ENCODE measurements at places on chromosomes 2 and 18.

- no peak overlapping the region for H3K27ac ChIP-seq
- no peaks in the 10 kb centered on the region for H3K27me3 ChIP-seq
- no peak for DNase-seq
- H3K4me1 ChIP-seq, result no peaks in the 10 kb centered on the region
- no peak overlapping the region for H3K4me3 ChIP-seq
Measured at GRCh38 chr18:39360072-39360471, 1794.5 kb upstream of the CELF4 start.

DNA sequence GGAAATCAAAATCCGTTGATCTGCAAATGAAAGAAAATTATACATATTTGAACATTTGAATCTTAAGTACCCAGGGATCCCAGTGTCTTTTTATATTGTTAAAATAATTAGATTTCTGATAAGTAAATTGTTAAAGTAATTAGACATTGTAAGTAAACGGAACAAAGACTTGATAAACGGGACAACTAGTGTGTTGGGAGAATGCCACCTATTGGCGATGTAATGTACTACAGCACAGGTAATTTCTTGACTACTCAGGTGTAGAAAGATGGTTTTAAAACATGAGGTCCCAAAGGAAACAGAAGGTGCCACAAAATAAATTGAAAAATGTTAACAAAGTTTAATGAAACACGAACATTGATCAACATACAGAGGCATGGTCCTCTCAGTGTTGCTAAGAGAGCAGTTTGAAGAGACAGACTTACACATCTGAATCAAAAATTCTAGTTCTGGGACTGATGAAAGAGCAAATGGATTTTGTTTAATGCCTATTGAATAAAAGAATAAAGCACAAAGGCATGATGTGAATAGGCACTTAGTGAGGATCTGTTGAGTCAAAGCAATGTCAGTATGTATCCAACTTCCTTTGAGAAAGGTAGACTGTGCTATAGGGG is 103.4 kb upstream of the RASGRP3 start:
- H3K36me3 ChIP-seq, result no peaks in the 10 kb centered on the region
- no peaks in the 10 kb centered on the region for H3K27me3 ChIP-seq
- H3K27ac ChIP-seq, result no peak overlapping the region

GRCh38 chr2:167196461-167197252 is 308.4 kb downstream of the XIRP2 start:
- H3K4me1 ChIP-seq, result no peaks in the 10 kb centered on the region
- H3K36me3 ChIP-seq, result no peaks in the 10 kb centered on the region
- H3K4me3 ChIP-seq, result no peak overlapping the region
- H3K27ac ChIP-seq, result no peak overlapping the region

GRCh38 chr18:42196651-42197050 is 241.6 kb downstream of the PIK3C3 start:
- H3K4me1 ChIP-seq, result no peaks in the 10 kb centered on the region
- H3K27me3 ChIP-seq, result no peaks in the 10 kb centered on the region
- DNase-seq, result no peak
- no peak overlapping the region for H3K27ac ChIP-seq

- no peaks in the 10 kb centered on the region for H3K4me1 ChIP-seq
- H3K4me3 ChIP-seq, result no peak overlapping the region
- no peak overlapping the region for H3K27ac ChIP-seq
- no peaks in the 10 kb centered on the region for H3K27me3 ChIP-seq
- H3K36me3 ChIP-seq, result no peaks in the 10 kb centered on the region
Measured at GRCh38 chr2:218072478-218073024, 3.5 kb downstream of the RUFY4 start.

- H3K27ac ChIP-seq, result peak overlapping the region; percentile 97
- no peaks in the 10 kb centered on the region for H3K36me3 ChIP-seq
- DNase-seq, result no peak
- H3K4me3 ChIP-seq, result no peak overlapping the region
Measured at GRCh38 chr2:223057569-223057968, 5.6 kb downstream of the KCNE4 start.

- DNase-seq, result no peak
- H3K36me3 ChIP-seq, result no peaks in the 10 kb centered on the region
- no peaks in the 10 kb centered on the region for H3K27me3 ChIP-seq
- no peaks in the 10 kb centered on the region for H3K4me1 ChIP-seq
Measured at GRCh38 chr2:228841475-228841874, 429.6 kb downstream of the PID1 start.

Data from uterus (tissue), 4 donors.